ENCODE measurements at places on chromosomes 1 and 21. TPM values are rescaled to one million over a fixed set of nuclear protein-coding genes. Genes with fewer than 3 reads are reported as not detected.

PPIAL4G gene
- total RNA-seq: 0.05 TPM

LCE2D gene
- not detected for total RNA-seq

TRIM17 gene
- total RNA-seq: 0.09 TPM

LHX8 gene
- total RNA-seq: 0.05 TPM

DNA sequence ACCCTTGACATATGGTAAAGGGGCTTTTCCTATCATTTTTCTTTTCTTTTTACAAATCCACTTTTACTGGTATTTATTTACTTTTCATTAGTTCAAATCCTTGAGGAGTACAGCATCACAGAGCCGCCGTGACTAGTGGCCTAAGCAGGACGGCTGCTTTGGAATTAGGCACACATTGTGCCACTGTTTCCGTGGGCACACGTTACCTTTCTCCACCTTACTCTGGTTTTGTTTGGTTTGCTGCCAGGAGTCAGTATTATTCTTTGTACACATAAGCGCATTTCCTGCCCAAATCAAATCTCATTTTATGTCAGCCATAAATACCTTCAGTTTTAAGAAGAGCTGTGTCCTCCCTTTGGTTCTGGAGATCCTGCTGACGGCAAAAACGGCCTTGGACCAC is 31.2 kb downstream of the SCCPDH start:
- no peak overlapping the region for H3K27ac ChIP-seq
- H3K4me3 ChIP-seq: no peak overlapping the region
- DNase-seq: no peak
- H3K36me3 ChIP-seq: peaks cover 6% of the 10 kb centered on the region

DNA sequence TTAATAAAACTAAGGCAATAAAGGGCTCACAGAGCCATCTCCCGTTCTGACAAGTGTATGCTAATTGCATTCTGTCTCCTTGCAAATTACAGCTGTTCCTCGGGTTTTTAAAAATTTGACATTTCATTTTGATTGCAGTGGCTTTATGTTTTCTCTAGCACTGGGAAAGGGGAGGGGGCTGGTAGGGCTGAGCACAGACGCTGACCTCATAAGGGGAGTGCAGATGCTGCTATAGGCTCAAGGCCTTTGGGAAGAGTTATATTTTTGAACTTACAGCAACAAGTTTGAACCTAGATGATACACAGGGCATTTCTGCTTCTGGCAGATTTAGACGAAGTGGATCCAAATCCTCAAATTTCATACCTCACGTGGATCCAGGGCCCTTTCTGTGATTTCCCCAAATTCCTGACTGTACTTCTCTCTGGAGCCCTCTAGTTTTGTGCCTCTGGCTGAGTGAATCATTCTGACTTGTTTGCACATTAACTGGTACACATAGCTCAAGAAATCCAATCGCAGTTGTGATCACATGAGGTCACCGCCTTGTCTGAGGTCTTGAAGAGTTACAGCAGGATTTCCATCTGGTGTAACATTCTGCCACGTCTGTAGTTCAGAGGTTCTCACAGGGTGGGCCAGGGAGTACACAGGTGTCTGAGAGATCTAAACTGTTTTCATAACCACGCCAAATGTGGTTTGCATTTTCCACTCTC is 230.3 kb downstream of the C1orf94 start:
- no peak overlapping the region for H3K4me3 ChIP-seq
- no peak for DNase-seq
- H3K4me1 ChIP-seq: no peaks in the 10 kb centered on the region
- H3K36me3 ChIP-seq: no peaks in the 10 kb centered on the region
- no peak overlapping the region for H3K27ac ChIP-seq

- no peak overlapping the region for H3K27ac ChIP-seq
- peaks cover 4% of the 10 kb centered on the region for H3K36me3 ChIP-seq
- H3K27me3 ChIP-seq: no peaks in the 10 kb centered on the region
- no peak overlapping the region for H3K4me3 ChIP-seq
- no peaks in the 10 kb centered on the region for H3K4me1 ChIP-seq
- no peak for DNase-seq
These were observed 30.5 kb downstream of the SLC9A1 start for GRCh38 chr1:27124405-27124804.

DNA sequence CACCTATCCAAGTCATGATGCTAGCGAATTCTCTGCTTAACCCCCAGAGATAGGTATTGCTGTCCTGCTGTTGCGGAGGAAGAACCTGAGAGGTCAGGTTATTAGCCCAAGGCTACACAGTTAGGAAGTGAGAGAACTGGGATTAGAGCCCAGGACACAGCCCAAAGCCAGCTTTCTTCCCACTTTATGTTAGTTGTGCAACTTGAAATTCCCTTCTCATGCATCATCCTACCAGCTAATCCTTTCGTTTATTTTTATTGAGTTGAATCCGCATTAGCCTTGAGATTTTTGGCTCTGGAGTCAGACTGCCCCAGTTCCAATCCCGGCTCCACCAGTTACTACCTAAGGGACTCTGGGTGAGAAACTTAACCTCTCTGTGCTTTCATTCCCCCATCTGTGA is 65.4 kb downstream of the PLEKHA6 start:
- H3K4me3 ChIP-seq: no peak overlapping the region
- H3K36me3 ChIP-seq: no peaks in the 10 kb centered on the region
- DNase-seq: no peak
- H3K27me3 ChIP-seq: peaks cover under 1% of the 10 kb centered on the region

- no peak for DNase-seq
- H3K27ac ChIP-seq: no peak overlapping the region
- H3K4me3 ChIP-seq: no peak overlapping the region
- no peaks in the 10 kb centered on the region for H3K4me1 ChIP-seq
- no peaks in the 10 kb centered on the region for H3K36me3 ChIP-seq
These were observed 16.1 kb downstream of the TIE1 start for GRCh38 chr1:43316738-43317520.

- H3K4me1 ChIP-seq: peaks cover 7% of the 10 kb centered on the region
- no peaks in the 10 kb centered on the region for H3K27me3 ChIP-seq
- no peak for DNase-seq
- H3K27ac ChIP-seq: peak overlapping the region; percentile 100
- H3K4me3 ChIP-seq: peak overlapping the region; percentile 67
These were observed 567 bp downstream of the PMVK start for GRCh38 chr1:154935749-154936554.

DNA sequence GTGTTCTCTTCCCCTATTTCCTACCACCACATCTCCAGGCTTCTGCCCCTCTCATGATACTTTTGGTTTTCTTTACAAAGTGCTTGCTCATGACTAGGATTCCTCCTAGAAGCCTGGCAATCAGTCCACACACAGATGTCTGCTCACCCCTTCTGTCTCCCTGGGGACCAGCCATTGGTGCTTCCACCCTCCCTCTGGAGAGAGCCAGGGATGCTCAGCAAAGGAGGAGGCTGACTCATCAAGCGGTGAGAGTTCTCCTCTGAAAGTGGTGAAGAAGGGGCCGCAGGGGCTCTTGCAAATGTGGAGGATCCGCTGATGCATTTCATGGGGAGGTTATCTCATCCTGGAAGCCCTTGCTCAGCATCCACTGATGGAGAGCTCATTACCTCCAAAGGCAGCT is 14.5 kb downstream of the NT5C1A start:
- H3K4me3 ChIP-seq: no peak overlapping the region
- H3K36me3 ChIP-seq: no peaks in the 10 kb centered on the region
- no peaks in the 10 kb centered on the region for H3K4me1 ChIP-seq
- H3K27ac ChIP-seq: no peak overlapping the region
- no peaks in the 10 kb centered on the region for H3K27me3 ChIP-seq
- no peak for DNase-seq

DNA sequence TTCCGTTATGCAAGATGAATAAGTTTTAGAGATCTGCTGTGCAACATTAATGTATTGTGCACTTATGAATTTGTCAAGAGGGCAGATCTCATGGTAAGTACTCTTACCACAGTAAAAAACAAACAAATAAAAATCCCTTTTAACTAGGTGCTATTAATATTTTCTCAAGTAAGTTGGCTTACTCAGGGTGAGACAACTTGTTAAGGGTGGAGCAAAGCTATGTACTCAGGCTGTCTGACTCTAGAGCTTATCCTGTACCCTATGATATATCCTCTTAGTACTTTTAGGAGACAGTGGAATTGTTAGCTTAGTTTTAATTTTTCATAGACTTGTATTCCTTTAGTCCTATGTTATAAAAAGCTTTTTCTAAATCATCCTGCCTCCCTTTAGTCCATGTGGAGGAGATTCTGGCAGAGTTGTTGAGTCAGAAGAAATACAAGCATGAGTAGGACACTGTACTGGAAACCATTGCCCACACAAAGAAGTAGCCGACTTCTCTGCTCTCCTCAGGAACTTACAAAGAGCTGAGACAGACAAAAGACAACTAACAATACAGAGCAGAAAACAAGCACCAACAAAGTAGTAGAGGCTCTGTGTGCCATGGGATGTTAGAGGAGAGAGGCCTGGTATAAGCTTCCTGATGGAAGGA is 49.2 kb downstream of the S1PR1 start:
- H3K36me3 ChIP-seq: no peaks in the 10 kb centered on the region
- H3K4me3 ChIP-seq: no peak overlapping the region
- H3K27ac ChIP-seq: no peak overlapping the region
- H3K4me1 ChIP-seq: peaks cover 7% of the 10 kb centered on the region
